ENCODE measurements at places on chromosomes 13 and 19.

GRCh38 chr13:112572366-112572765, 15.6 kb downstream of the TUBGCP3 start:
- DNase-seq, result no peak

DNA sequence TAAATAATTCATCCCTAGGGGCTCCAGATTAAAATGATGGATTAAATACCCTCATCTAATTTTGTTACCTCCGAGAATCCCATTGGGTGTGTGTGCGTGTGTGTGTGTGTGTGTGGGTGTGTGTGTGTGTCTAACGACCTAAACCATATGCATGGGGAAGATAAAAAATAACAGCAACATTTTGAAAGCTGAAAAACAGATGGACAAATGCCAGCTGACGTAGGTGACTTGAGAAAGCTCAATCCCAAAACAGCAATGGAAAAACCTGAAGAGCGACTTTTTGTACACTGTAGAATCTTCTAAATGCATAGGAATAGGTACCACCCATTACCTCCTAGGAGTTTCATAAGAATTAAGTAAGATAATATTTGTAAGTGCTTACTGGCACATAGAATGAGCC, 8.7 kb upstream of the RPL21 start:
- peak; percentile 55 for DNase-seq

- no peak for DNase-seq
These were observed 29.9 kb upstream of the TUBGCP3 start for GRCh38 chr13:112617754-112618375.

DNA sequence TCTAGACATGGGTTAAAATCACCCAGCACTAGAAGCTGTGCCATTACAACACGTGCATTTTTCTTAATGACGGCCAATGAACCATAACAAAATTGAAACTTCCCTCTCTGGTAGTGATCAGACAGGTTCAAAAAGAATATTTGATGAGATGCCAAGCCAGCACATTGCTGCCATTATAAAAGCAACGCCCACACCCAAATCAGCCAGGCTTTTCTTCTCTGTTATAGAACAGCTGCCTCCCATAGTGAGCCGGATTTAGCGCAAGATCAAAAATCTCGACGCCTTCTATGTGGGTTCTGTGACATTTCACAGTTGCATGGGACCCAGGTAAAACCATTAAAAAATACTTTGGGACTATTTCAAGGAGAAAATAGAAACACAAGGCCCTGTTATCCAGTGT, 1158.0 kb downstream of the EFNB2 start:
- no peak for DNase-seq

- DNase-seq, result no peak
These were observed 59.8 kb downstream of the SCEL start for GRCh38 chr13:77595166-77595810.

- DNase-seq, result no peak
These were observed 19.8 kb upstream of the FBL start for GRCh38 chr19:39865953-39866352.

Measured in trophoblast cell (in vitro differentiated cells and primary cell).